IPS DF 19.7 (cell line): ENCODE measurements at places on chromosomes 6 and 20.

GRCh38 chr6:36120539-36120938, 9.8 kb upstream of the MAPK13 start:
- no peak for DNase-seq

GRCh38 chr6:32890831-32891230, 36.8 kb downstream of the PSMB9 start:
- no peak for DNase-seq

GRCh38 chr20:34473262-34473883, 42.8 kb upstream of the DYNLRB1 start:
- no peak for DNase-seq

DNA sequence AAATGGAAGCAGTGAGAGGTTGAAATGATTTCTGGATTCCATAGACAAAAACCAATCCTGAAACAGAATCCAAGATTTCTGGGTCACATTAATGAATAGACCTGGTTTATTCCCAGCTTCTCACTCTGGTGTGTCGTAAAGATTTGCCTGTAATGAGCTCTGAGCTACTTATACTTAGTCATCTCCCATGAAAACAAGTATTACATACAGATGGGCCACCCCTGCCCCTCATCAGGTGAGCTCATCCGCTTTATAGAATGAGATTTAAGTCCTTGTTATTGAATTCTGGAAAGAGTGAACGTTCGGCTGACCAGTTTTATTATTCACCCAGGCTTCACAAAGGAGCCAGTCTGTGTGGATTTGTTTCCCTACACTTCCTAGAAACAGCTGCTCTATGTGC, 47.1 kb upstream of the TMEM181 start:
- DNase-seq = no peak

DNA sequence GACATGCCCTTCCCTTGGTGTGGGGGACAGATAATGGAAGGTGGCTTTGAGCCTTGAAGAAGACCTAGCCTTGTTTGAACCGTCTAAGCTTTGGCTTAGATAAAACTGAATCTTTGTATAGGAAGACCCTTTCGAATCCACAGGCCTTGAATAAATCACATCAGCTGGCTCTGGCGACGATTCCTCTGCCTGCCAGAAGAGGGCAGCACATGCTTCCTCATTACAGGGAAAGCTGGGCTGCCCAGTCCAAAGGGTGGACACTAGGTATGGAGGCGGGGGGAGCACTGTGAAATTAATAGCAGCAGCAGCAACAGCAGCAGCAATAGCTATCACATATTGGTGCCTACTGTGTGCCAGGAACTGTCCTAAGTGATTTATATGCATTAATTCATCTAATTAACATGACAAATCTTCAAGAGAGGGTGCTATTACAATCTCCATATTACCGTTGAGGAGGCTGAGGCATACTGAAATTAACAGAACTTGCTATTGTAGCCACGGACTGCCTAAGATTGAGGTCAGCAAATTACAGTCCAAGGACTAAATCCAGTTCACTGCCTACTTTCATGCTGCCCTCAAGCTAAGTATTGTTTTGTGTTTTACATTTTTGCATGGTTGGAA, 85.1 kb downstream of the CLIC5 start:
- DNase-seq = no peak
